Activated CD8-positive, alpha-beta memory T cell treated with anti-CD3 and anti-CD28 coated beads for 48 hours (primary cell): ENCODE measurements at places on chromosomes 2 and 18.

- no peak for DNase-seq
These were observed 301.0 kb upstream of the SLC39A10 start for GRCh38 chr2:195356026-195356425.

DNA sequence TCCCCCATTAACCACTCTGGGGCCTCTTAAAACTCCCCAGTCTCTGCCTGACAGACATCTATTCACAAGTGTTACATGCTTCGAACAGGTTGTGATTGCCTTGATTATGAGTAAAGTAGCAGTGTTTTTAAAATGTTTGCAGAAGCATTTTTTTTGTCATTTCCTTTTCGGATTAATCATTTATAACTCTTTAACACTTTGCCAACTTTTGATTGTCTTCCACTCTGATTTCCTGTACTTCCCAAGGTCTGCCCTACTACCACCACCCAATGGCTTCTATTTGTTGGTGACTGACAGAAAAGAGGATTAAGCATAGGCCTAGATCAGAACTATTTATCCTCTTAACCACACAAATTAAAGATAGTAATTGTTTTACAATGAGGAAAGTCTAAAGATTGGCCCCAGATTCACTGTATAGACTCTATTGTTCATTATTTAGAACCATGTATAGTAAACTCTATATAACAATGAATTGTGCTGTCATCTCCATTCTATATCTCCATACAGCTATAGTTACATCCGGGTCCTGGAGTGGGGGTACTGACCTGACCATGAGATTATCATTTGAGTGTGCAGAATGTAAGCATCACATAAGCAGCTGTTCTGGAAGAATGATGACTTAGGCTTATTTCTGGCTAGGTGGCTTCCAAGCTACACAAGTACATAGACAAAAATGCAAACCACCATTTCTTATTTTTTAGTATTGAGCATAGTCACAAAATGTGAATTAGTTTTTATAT, 110.3 kb upstream of the RBMS1 start:
- DNase-seq, result no peak

GRCh38 chr18:43620936-43621335, 343.6 kb upstream of the SYT4 start:
- no peak for DNase-seq

DNA sequence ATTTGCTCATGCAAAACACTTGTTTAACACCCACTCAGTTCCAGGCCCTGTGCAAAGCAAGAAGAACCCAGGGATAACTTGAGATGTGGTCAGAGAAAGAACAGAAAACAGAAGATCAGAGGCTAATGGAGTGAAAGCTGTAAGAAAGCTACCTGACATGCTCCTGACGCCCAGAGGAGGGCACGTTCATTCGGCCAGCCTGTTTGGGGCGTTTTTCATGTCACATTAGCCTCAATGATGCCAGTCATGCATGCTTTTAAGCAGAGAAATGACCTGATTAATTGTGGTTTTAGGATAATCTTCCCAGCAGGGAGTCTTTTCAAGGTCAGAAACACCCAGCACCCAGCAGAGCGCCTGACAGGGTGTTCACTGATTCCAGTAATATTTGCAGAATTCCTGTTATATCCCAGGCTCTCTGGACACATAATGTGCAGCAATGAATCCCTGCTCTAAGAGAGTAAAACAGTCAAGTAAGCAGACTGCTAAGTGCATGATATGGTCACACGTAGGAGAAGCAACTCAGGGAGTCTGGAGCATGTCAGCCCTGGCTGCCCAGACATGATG, 320.0 kb downstream of the LRATD1 start:
- DNase-seq, result no peak

DNA sequence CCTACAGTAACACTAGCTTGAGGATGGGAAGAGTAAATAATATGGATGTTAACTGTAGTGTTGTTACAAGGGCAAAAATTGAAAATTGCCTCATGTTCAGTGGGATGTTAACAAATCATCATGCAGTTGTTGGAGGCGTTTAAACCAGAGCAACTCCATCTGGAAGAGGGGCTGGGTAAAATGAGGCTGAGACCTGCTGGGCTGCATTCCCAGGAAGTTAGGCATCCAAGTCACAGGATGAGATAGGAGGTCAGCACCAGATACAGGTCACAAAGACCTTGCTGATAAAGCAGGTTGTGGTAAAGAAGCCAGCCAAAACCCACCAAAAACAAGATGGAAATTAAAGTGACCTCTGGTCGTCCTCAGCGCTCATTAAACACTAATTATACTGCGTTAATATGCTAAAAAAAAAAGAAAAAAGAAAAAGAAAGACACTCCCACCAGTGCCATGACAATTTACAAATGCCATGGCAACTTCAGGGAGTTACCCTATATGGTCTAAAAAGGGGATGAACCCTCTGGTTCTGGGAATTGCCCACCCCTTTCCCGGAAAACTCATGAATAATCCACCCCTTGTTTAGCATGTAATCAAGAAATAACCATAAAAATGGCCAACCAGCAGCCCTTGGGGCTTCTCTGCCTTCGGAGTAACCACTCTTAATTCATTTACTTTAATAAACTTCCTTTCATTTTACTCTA, 101.4 kb downstream of the MYO5B start:
- no peak for DNase-seq

GRCh38 chr2:222804351-222804750, 56.5 kb upstream of the ACSL3 start:
- no peak for DNase-seq

DNA sequence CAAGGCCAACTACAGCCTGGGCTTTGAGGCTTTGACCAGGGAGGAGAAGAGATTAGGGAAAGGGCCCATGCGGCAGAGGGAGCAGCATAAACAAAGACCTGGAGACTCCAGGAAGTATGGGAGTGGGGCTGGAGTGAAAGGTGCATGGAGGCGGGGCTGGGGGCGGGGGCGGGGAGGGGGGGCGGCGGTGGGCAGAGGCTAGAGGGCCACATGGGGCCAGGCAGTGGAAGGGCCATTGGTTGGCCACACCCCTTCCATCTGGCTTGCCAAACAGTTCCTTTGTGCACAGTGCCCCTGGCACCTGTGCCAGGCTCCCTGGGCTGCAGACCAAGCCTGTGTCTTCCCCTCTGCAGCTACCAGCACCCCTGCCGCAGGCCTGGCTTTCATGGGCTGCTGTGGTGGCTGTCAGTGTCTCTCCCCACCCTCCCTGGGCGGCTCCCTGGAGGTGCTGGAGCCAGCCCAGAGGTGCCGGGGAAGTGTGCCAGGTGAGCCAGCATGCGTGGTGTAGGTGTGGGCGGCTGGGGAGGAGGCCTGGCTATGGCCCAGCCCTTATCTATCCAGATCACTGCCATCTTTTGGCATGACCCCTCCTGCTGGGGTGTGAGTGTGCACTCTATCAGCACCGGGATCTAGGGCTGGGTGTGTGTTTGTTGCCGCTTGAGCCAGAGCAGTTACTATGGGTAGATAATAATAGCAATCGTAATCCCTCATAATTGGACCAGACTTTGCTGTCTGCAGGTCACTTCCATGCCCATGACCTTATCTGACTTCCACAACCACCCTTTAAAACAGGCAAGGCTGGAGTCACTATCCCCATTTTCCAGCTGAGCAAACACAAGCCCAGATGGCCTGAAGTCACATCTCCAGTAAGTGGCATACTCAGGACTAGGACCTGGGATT, 30.5 kb downstream of the DNMT3A start:
- DNase-seq, result no peak

GRCh38 chr2:10508038-10508437, 59.9 kb upstream of the ODC1 start:
- DNase-seq, result no peak

DNA sequence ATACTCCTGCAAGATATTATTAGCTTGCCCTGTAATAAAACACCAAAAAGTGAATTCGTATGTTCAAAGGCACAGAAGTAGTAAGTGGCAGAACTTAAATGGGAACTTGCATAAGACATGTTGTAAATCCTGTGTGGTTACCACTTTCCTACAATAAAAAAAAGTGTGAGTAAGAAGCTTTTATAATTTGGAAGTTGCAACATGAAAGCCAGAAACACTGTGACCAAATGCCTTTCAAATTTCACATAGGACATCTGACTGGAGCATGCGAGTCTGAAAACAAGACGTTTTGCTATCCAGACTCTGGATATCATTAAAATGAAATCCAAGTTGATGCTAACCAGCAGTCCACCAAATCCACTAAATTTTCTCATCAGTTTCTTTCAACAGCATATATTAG, 886.2 kb upstream of the NRXN1 start:
- DNase-seq, result no peak

DNA sequence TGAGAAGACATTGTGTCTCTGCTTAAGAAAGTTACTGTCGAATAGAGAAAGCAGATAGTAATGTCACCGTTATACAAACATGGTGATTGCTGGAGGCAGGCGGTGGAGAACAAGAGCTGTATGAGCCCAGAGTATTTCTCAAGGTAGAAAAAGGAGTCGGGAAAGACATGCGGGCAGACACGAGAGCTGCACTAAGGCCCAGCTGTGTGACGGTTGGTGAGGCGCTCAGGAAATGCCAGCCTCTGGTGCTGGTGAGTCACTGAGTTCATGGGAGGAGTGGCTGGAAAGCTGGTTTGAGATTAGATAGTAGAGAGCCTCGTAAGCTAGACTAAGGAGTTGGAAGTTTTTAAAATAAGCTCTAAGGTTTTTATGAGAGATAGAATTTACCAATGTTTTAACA, 390.9 kb upstream of the TRIB2 start:
- DNase-seq, result no peak

- no peak for DNase-seq
These were observed 548.8 kb upstream of the ZNF804A start for GRCh38 chr2:184049566-184049965.

- peak; percentile 15 for DNase-seq
These were observed 29.1 kb downstream of the HPCAL1 start for GRCh38 chr2:10331702-10332401.

- no peak for DNase-seq
These were observed 303.8 kb downstream of the TDRD15 start for GRCh38 chr2:21427606-21428005.

DNA sequence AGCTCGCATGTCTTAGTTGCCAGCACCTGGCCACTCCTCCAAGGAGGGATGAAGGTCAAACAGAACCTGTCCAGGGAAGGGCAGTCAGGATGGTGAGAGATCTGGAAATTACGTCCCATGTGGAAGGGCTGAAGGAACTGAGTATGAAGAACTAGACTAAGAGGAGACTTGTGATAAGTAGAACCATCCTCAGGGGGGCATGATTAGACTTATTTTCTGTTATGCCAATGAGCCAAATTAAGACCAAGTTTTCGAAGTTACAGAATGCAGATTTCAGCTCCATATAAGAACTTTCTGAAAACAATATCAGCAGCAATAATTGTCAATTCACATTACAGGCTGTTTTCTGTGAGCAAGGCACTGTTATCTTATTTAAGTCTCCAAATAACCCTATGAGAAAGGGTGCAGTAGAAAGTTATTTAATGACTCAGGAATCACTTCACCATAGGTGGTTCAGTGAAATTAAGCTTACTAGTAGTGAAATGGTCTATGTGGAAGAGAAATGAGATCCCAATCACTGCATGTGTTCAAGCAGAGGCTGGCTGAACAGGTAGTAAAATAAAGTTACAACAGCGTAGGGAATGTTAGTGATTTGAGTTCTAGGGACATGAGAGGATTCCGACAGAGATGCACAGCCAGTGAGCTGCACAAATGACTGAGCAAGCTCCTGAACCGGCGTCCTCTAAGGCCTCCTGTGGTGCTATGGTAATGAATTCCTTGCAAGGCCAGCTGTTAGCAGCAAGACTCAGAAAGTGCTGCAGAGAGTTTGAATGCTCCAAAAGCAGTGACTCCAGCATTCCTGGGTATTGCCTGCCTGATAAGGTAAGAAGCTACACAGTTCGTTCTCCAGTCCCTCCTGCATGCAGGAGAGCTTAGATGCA, 4.5 kb upstream of the DYM start:
- DNase-seq, result no peak

GRCh38 chr2:160293391-160294091, 93.5 kb upstream of the ITGB6 start:
- DNase-seq, result no peak

GRCh38 chr2:31688282-31688681, 107.5 kb upstream of the SRD5A2 start:
- DNase-seq, result no peak

GRCh38 chr2:68099260-68099659, 36.5 kb upstream of the C1D start:
- no peak for DNase-seq

- no peak for DNase-seq
These were observed 23.7 kb upstream of the CD28 start for GRCh38 chr2:203682688-203683130.

GRCh38 chr2:39937621-39938020, 158.6 kb upstream of the THUMPD2 start:
- no peak for DNase-seq

DNA sequence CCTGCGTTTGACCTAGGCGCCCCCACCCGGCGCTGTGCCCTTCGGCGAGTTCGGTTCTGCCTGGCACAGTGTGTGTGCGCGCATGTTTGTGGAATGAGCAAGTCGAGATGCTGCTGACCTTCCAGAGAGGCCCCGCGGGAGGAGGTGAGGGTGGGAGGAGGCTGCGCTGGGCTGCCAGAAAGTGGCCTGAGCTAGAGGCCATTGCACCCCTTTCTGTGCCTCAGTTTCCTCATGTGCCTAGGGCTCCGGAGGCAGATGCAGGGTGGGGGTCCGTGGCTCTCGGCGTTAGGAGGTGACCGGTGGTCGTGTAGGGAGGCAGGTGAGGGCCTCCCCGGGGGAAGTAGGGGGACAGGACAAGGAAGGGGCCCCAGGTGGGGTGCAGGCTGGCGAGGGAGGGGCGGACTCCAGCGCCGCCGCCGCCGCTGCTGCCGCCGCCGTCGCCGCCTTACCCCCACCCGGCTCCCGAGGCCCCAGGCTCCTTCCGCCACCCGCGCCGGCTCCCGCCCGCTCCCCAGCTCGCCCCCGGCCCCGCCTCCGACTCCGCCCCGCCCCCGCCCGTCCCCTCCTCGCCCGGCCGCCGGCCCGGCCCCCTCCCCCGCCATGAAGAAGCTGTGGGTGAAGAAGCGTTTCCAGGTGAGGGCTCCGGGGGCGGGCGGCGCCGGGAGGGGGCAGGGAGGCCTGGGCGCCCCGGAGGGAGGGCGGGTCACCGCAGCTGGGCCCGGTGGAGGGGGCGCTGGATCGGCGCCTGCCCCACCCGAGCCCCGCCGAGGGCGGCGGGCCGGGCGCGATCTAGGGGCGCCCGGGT, 7.0 kb downstream of the SPEG start:
- no peak for DNase-seq
